Fibroblast of lung (primary cell): ENCODE measurements at places on chromosomes 16 and 17. TPM values are rescaled to one million over a fixed set of nuclear protein-coding genes. Genes with fewer than 3 reads are reported as not detected.

Gene EFCAB3
- total RNA-seq = not detected in 2 replicates

Gene MYH11
- 14.5 and 28.8 TPM in 2 replicates for total RNA-seq

Gene SLC47A1
- total RNA-seq = 0.26 and 0.66 TPM in 2 replicates

Gene SDF2
- 56.5 and 58.5 TPM in 2 replicates for total RNA-seq

Gene RPS15A
- 1,585 and 1,952 TPM in 2 replicates for total RNA-seq

Gene SOCS1
- total RNA-seq = 13.6 and 21.1 TPM in 2 replicates

Gene WSCD1
- total RNA-seq = 0.51 and 0.83 TPM in 2 replicates

Gene KCNG4
- not detected in 2 replicates for total RNA-seq

Gene PIK3R6
- not detected in 2 replicates for total RNA-seq

Gene NUPR1
- 59.3 and 87.0 TPM in 2 replicates for total RNA-seq

Gene ITGA2B
- 0.26 and 0.66 TPM in 2 replicates for total RNA-seq

Gene KRTAP3-2
- total RNA-seq = not detected in 2 replicates

Gene ZNF423
- 0.17 and 0.77 TPM in 2 replicates for total RNA-seq

Gene IGFBP4
- total RNA-seq = 312 and 436 TPM in 2 replicates

Gene GAS2L2
- total RNA-seq = not detected in 2 replicates

Gene SLC38A8
- not detected in 2 replicates for total RNA-seq

Gene NPIPB2
- total RNA-seq = 3.3 and 4.6 TPM in 2 replicates

Gene CD300E
- not detected in 2 replicates for total RNA-seq

Gene GSE1
- 31.1 and 35.7 TPM in 2 replicates for total RNA-seq

Gene KRTAP4-3
- not detected in 2 replicates for total RNA-seq

Gene ZNF205
- 16.0 and 16.4 TPM in 2 replicates for total RNA-seq

Gene UMOD
- not detected in 2 replicates for total RNA-seq

Gene FBXO39
- 0.51 and 0.66 TPM in 2 replicates for total RNA-seq

Gene SNAI3
- total RNA-seq = under 0.01 and 0.17 TPM in 2 replicates
